ENCODE measurements at places on chromosomes 3 and 15. TPM values are rescaled to one million over a fixed set of nuclear protein-coding genes. Genes with fewer than 3 reads are reported as not detected.

SI gene
- total RNA-seq = not detected

XIRP1 gene
- total RNA-seq = not detected

MAGI1 gene
- 2.5 TPM for total RNA-seq

MKRN3 gene
- total RNA-seq = not detected

IGF1R gene
- 27.4 TPM for total RNA-seq

NR2E3 gene
- total RNA-seq = 0.18 TPM

PTX3 gene
- total RNA-seq = 865 TPM

GOLGA8M gene
- total RNA-seq = not detected

C3orf62 gene
- total RNA-seq = 0.71 TPM

EFL1 gene
- 17.3 TPM for total RNA-seq

CRYGS gene
- total RNA-seq = not detected

CTXND1 gene
- not detected for total RNA-seq

RCCD1 gene
- total RNA-seq = 22.8 TPM

CLEC3B gene
- 7.2 TPM for total RNA-seq

SLC6A1 gene
- not detected for total RNA-seq

KLHL6 gene
- total RNA-seq = not detected

LRRN1 gene
- total RNA-seq = not detected

MED12L gene
- total RNA-seq = 0.29 TPM

PYGO1 gene
- 3.9 TPM for total RNA-seq

C3orf18 gene
- total RNA-seq = 10.7 TPM

GOLGA6D gene
- not detected for total RNA-seq

All from myometrial cell (primary cell).